ENCODE measurements at places on chromosomes 5 and 9.

- DNase-seq: no peak
Measured at GRCh38 chr5:91794856-91795548, 411.9 kb upstream of the ARRDC3 start.

DNA sequence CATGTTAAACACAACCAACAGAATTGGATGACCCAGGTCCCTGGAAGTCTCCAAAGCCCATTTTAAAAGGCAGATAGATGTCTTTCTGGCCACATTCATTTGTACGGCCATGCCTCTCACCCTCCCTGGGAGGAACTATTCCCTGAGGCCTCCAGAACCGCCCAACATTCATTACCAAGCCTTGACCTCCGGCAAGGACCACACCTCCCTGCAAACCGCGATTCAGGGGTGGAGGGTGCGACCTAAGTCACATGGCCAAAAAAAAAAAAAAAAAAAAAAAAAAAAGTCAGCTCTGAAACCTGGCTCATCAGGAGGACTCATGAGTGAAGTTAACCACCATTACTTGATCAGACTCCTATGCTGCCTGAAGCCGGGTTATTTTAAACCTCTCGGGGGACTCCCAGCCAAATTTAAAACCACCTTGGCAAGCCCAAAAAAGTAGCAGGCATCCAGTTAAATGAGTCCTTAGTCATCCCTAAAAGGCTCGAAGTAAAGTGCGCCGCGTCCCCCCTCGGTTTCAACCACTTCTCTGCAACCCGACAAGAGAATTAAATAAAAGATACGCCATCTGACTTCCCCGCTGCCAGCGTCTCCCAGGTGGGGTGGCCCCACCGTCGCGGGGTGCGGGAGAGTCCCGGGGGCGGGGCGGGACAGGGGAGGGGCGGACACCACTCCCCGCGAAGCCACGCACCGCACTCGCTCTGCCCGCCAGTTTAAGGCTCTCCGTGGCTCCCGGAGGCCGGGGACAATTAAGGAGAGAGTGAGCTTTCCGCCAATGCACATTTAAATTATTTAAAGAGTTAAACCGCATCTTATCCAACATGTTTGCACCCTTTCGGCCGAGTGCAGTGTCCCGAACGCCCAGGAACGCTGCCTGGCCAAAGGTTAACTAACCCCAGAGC lies 2.3 kb downstream of the KLF9 start:
- peak; percentile 81 for DNase-seq

GRCh38 chr5:78509884-78510769 lies 138.4 kb downstream of the LHFPL2 start:
- no peak for DNase-seq

DNA sequence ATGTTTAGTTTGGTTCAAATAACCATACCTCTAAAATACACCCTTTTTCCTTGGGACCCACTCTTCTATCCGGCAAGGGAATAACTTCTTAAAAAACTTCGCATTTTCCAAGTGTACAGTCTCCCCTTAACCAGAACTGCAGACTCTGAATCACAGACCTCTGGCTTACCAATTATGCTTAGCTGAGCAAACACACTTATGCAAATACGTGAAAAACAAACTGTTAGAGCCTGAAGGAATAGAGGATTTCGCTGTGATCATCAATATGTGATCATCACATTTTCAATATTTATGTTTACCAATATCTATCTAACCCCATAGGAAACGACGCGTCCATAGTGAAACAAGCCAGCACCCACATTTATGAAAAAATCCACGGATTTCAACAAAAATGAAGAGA lies 1.3 kb downstream of the LPAR1 start:
- DNase-seq: peak; percentile 46

DNA sequence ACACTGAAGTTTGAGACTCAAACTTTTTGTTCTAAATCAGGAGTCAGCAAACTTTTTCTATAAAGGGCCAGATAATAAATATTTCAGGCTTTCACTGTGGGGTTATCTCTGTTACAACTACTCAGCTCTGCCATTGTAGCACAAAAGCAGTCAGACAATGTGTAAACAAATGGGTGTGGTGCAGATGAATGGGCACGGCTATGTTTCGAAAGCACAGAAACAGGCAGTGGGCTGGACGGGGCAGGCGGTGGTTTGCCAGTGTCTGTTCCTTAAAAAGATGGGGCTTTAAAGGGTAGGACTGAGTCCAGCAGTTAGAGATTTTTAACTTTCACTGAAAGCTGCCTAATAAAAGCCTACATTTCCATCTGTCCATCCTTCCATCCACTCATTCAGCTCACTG lies 48.9 kb downstream of the PFDN1 start:
- peak; percentile 51 for DNase-seq

DNA sequence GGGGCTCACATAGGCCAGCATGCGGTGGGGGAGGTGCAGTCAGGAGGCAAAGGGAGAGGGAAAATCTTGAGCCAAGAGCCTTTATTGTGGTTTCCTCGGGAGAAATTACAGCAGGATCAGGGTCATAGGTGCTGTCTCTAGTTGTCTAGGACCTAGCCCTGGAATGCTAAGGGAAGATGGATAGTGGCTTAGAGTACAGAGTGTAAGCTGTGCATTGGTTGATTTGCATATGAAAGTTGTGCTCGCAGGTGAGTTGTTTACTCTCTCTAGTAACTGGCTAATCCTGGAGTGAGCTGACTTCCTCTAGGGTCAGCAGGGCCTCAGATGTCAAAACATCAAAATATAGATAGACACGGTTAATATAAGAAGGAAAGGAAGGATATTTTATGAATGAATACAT lies 877.7 kb downstream of the TLE4 start:
- DNase-seq: no peak

- no peak for DNase-seq
Measured at GRCh38 chr5:155783246-155783645, 543.7 kb upstream of the SGCD start.

DNA sequence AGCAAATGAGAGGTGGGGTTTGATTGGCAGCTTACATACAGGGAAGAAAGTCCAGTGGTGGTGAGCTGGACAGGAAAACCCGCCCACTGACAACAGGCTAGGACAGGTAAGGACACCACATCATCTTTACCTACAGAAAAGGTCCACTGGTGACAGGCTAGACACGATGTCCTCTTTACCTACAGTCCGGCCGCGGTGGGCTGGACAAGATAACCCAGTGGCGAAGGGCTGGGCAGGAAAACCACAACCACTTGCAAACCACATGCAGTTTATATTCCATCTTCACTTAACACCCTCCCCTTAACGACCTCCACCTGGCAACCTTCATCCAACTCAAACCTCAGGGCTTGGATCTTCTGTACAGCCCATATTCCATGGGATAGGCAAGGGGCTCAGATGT lies 5.0 kb upstream of the NIPAL4 start:
- no peak for DNase-seq

- peak; percentile 82 for DNase-seq
Measured at GRCh38 chr9:112819635-112820496, 69.3 kb downstream of the SNX30 start.

DNA sequence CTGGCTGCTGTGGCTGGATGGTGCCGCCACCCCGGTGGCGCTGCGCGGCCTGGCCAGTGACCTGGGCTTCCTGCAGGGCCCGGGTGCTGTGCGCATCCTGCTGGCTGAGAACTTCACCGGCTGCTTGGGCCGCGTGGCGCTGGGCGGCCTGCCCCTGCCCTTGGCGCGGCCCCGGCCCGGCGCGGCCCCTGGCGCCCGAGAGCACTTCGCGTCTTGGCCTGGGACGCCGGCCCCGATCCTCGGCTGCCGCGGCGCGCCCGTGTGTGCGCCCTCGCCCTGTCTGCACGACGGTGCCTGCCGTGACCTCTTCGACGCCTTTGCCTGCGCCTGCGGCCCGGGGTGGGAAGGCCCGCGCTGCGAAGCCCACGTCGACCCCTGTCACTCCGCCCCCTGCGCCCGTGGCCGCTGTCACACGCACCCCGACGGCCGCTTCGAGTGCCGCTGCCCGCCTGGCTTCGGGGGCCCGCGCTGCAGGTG lies 17.5 kb downstream of the CRB2 start:
- DNase-seq: no peak

DNA sequence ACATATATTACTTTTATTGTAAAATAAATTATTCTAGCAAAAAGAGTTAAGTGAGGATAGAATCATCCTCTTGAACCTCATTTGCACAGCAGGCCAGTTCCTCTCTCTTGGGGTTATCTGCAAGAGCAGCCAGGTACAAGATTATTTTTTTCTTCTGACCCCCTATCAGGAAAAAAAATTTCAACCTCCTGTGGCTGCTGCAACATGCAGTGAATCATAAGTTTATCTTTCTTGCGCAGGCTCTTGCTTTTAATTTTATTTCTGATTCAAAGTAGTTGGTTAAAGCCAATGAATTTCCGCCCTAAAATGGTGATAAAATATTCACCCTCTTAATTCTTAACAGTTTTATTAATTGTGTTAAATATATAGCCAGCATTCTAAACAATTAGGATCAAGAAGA lies 69.7 kb upstream of the PPP3R2 start:
- DNase-seq: no peak

DNA sequence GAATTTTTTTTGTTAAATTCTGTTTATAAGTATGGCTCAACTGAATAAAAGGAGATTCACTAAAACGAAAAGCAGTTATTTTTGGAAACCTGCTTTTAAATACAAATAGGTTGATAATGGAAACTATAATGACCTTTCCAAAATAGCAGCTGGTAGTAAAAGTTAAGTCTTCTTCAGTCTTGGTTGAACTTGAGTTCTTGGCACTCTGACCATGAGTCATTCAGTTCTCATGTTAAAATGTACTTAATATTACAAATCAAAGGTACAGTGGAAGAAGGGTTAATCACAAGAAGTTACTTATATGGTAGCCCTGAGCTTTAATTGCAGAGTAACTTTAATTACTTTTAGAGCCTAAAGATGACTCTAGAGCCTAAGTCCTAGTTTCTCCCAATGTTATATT lies 62.1 kb downstream of the KLF9 start:
- peak; percentile 57 for DNase-seq

- peak; percentile 87 for DNase-seq
Measured at GRCh38 chr5:145554399-145554798, 280.7 kb downstream of the PRELID2 start.

GRCh38 chr5:39373791-39374190 lies 9.5 kb upstream of the C9 start:
- no peak for DNase-seq

DNA sequence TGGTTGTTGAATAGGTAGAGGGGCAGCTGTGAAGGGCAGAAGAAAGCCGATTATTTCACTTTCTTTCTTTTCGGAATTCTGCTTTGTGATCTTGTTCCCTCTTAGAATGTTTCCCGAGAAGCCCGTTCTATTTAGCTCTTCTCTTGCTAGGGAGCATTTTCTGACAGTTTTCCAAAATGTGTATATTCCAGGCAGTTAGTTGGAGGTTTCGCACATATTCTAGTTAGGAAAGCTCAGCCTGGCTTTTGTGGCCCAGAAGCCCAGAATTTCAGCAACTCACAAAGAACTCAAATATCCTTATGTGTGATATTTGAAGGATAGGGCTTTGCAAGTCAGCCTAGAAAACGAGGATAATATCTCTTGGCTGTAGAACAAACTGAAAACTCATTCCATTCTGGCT lies 461.0 kb upstream of the C9orf72 start:
- DNase-seq: no peak

- peak; percentile 47 for DNase-seq
Measured at GRCh38 chr5:173451031-173451430, 122.8 kb upstream of the STC2 start.

- no peak for DNase-seq
Measured at GRCh38 chr5:32574540-32575175, 10.7 kb upstream of the SUB1 start.

- no peak for DNase-seq
Measured at GRCh38 chr5:113598150-113598549, 84.7 kb downstream of the YTHDC2 start.

DNA sequence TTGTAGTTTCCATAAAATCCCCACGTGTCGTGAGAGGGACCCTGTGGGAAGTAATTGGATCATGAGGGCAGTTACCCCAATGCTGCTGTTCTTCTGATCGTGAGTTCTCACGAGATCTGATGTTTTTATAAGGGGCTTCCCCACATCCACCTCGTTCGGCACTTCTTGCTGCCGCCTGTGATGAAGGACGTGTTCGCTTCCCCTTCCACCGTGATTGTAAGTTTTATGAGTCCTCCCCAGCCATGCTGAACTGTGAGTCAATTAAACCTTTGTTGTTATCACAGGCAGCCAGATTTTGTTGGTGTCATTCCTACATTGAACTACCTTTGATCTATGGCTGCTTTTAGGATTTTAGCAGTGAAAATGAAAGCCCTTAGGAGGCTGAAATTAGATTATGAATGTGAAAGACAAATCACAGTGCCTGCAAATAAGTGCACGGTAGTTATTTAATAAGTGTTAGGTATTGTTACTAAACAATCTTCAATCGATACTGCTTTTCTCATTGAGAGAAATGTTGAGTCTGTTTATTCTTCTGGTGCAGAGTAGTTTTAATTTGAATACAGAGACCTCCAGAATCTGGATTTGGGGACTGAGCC lies 68.0 kb upstream of the C6 start:
- no peak for DNase-seq

DNA sequence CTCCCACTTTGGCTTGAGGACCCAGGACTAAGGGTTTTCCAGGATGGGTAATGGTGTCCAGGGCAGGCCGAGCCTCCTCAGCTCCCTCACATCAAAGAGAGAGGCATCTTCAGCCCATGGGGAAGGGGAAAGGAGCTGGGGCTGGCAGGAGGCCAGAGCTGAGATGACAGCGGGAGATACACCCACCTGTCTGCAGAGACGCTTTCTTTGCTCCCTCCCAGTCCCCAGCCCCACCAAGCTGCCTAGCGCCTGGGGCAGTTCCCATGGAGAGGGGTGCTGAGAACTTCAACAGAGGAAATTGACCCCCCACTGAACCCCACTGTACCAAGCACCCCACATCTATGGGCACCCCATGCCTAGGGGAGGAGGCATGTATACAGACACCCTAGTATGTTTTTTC lies 10.6 kb downstream of the PCDH1 start:
- no peak for DNase-seq

DNA sequence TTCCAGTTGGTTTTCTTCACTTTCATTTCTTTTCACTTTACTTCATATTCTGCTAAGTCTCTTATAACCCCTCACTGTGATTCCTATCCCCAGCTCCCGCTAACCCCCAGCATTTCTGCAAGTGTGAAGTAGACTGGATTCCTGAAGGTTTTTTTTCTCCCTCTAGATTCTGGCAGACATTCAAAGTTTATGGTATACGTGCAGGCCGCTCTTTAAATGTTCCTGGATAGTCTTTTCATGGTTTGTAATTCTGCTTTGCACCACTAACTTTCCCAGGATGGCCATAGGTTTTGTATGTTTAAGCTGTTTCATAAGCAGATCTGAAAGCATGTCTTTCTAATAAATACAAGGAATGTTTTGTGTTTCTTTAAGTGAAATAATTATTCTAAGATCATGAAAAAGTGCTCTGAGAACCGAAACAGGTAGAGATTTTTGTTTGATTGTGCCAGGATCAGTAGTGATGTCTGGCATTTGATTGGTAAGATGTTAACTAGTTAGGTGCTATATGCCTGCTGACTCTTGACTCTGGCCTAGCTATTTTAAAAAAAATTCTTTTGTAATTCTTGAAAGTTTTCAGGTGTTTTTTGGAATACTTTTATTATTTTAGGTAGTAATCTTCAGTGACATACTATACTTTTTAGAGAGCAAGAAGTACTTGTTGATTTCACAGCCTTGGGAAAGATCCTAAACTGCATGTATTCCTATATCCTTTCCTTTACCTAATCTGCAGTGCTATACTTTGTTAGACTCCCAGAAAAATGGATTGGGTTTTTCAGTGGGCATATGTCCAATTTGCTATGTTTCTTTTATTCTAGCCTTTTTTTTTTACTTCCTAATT lies 29.7 kb downstream of the CNOT6 start:
- DNase-seq: peak; percentile 16

GRCh38 chr9:126980231-126980630 lies 65.6 kb downstream of the RALGPS1 start:
- DNase-seq: no peak

- DNase-seq: peak; percentile 67
Measured at GRCh38 chr9:22307013-22307711, 139.5 kb upstream of the DMRTA1 start.

GRCh38 chr5:119811458-119811857 lies 182.1 kb downstream of the FAM170A start:
- no peak for DNase-seq
